BJ (cell line): ENCODE measurements at places on chromosomes 2 and 18.
A peak's percentile ranks its signal among the peaks of the same experiment; 100 is the strongest.

GRCh38 chr18:23438608-23439366 lies 14.3 kb upstream of the RIOK3 start:
- no peak for DNase-seq

- DNase-seq, result no peak
Observed at GRCh38 chr2:238106698-238107524, 6.8 kb downstream of the ESPNL start.

DNA sequence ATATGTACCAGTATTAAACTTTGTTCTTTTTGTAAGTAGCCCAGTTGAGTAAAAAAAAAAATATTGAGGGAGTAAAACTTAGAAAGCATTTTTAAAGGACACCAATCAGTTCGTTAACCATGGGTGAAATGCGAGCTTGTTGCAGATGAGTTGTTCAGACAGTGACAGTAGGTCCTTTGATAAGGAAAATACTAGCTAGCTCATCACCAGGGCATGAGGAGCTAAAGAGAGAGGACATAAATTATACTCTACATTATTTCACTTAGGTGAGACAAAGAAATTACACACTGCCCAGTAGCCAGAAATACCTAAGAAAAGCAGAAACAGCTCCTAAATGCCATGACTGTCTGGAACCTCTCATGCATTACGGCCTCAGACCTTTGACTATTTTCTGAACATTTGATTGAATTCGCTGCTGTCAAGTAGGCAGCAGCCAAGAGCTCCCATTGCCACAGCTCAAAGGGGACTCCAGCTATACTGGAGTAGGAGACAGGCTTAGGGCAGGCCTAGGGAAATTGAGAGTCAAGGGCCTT lies 2.6 kb upstream of the HNRNPLL start:
- DNase-seq, result no peak

- no peak for DNase-seq
Observed at GRCh38 chr2:138078153-138078552, 113.9 kb downstream of the HNMT start.

DNA sequence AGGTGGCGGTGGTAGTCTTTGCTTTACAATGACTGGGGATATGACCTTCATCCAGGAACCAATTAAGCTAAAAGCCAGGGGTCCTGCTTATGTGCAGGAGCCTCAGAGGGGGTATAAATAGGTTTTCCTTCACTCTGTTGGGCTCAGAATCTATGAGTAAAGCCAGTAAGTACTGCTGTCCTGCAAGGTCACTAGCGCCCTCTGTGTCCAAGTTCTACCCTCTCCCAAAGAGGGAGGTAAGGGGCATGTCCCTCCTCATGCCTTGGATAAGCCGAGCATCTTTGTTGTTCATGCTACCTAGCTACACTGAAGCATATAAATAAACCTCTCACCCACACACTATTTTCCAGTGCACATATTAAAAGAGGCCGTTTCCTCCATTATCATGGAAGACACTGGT lies 79.4 kb downstream of the SPRED2 start:
- DNase-seq, result no peak

GRCh38 chr2:165114346-165114939 lies 89.4 kb downstream of the SCN3A start:
- DNase-seq, result no peak

DNA sequence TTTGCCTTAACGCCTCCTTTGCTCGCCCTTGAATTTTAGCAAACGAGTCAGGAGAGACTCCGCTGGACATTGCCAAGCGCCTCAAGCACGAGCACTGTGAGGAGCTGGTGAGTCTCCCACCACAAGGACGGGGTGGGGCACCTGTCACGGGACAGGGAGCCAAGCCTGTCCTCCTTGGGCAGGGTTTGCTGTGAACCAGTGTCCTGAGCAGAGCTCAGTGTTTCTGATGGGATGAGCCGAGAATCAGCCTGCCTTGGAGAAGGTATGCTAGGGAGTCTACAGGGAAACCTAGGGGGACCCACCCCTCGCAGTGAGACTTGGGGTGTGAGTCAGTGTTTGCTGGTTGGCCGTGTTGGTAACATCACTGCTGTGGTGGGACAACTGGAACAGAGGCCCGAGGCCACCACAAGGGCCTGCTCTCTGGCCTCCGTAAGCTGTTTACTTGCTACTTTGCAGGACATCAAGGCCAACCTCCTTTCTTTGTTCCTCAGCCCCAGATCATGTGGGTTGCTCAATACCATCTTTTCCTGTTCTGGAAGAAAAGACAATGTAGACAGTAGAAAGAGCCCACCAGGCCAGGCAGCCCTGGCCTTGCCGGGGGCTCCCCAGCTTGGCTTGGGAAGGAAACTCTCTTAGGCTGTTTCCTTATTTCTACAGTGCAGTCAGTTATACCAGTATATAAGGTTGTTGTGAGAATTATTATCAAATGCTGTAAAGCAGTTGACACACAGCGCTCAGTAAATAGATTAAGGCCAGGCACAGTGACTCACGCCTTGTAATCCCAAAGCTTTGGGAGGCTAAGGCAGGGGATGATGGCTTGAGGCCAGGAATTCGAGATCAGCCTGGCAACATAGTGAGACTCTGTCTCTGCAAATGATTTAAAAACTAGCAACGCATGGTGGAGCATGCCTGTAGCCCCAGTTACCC lies 42.4 kb downstream of the ITGB1BP1 start:
- DNase-seq, result peak; percentile 72

DNA sequence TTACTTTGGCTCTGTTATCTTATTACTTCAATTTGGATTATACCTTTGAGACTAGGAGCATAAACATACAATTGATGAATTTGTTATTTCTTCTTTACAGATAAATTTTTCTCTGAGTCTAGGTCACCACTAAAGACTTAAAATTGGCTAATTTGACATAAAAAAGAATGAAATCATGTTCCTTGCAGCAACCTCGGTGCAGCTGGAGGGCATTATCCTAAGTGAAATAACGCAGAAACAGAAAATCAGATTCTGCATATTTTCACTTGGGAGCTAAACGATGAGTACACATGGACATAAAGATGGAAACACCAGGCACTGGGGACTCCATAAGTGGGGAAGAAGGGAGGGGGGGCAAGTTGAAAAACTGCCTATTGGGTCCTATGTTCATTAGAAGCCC lies 172.8 kb upstream of the SESTD1 start:
- no peak for DNase-seq

- no peak for DNase-seq
Observed at GRCh38 chr2:220071696-220072095, 444.3 kb downstream of the SLC4A3 start.

GRCh38 chr2:148875387-148876051 lies 492 bp downstream of the KIF5C start:
- no peak for DNase-seq

- DNase-seq, result no peak
Observed at GRCh38 chr18:31410716-31411483, 34.3 kb downstream of the DSG4 start.

- DNase-seq, result no peak
Observed at GRCh38 chr2:240509667-240510512, 47.9 kb downstream of the ANKMY1 start.

GRCh38 chr2:23695214-23695889 lies 231.6 kb downstream of the ATAD2B start:
- DNase-seq, result no peak

GRCh38 chr18:58402951-58403702 lies 225.8 kb downstream of the ALPK2 start:
- DNase-seq, result no peak

- DNase-seq, result no peak
Observed at GRCh38 chr18:5628512-5629255, 84.9 kb upstream of the EPB41L3 start.

DNA sequence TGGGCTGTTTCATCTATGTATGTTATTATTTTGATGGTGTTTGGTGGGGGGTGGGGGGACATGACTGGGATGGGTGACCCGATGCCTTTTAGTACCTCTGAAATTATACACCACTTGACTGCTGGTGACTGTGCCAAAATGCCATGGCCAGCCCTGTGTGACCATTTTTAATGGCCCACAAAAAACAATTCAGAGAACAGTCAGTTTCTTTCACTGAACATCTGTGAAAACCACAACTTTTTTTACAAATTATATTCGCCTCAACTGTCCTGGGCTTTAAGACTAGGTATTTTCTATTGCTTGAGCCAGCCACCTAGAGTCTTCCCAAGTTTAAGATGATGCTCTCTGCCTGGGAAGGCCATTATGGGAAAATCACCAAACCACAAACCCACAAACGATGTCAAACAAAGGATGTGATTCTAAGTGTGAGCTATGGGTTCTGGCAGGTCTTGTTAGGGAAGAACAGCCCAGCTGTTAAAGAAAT lies 33.9 kb downstream of the FN1 start:
- peak; percentile 88 for DNase-seq

DNA sequence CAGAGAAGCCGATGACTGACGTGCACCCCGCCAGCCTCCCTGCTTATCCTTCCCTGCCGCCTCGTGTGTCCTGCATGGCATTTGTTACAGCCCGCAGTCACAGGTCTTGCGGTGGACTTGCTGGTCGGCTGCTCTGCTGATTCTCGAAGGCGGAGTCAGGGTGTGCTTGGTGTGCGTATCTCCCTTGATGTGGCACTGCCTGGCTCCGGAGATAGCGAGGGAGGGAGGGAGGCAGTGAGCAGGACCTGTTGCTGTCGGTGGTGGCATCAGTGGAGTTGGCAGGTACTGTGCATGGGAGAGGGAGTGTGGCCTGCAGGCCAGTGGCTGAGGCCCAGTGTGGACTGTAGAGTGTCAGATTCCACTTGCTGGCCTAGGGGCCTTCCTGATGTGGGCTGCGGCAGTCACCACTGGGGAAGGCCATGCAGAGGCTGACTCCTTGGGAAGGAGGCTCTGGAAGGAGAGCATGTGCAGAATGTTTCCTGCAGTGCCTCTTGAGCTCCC lies 198.9 kb downstream of the AGAP1 start:
- DNase-seq, result no peak

DNA sequence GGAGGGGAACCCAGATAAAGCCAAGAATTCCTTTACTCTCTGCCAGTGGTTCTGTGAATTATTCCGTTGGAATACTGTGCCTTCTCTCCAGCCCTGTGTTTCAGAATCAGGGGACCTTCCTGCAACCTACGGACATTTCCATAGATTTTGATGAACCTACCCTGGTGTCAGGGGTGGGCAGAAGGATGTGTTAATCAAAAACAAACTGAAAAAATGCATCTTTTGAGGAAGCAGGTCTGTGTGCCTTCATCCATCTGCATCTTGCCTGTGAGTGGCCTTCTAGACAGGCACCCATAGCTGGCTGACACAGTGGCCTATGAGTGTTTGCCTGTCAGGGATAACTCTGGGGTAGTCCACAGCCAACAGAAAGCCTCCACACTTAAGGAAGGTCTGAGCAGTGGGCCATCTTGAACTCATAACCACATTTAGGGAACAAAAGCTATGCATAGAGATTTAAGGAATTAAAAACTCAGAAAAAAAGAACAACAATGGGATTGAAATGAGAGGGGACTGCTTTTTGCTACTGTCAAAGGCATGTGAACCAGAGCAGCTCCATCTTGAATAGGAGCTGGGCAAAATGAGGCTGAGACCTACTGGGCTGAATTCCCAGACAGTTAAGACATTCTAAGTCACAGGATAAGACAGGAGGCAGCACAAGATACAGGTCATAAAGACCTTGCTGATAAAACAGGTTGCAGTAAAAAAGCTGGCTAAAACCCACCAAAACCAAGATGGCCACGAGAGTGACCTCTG lies 45.9 kb upstream of the ITGA6 start:
- DNase-seq, result no peak

DNA sequence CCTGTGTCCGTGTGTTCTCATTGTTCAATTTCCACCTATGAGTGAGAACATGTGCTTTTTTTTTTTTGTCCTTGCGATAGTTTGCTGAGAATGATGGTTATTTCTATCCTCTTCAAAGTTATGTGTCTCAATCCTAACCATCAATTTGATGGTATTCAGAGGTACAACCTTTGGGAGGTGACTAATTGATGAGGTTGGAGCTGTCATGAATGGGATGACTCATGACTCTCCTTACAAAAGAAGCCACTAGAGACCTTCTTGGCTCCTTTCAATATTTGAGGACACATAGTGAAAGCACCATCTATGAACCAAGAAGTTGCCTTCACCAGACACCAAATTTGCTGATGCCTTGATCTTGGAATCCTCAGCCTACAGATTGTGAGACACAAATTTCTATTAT lies 677.1 kb upstream of the DDX18 start:
- no peak for DNase-seq

DNA sequence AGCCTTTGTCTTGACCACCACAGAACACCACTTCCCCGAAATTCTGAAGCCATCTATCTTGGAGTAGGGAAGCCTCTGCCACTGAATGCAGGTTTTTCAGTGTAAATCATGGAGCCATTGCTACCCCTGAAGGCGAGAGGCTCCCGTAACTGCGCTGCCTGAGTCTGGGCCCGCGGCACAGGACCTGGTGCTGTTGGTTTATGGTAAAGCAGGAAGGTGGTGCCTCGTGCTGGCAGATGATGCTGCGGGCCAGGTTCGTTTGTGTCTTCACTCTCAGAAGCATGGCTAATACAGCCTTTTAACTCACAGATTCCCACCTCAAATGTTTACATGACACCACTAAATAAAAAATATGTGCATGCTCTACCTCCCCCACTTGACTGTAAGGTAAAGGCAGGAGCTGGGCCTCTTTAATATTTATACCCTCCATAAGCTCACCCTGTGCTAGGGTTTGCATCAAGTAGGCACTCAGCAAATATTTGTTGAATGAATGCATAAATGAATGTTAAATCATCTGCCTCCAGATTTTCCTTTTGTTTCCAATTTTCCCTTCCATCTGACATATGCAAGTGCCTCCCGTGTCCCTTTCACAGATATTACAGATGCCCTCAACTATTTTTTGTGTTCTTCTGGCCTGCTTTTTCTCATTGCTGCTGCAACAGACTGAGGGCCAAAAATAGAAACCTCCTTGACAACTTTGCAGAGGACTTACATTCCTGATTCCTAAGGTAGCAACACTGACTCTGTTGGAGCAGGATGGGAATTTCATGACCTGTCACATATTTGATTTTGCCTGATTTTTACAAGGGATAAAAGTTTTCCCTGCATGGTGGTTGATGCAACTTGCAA lies 83.5 kb upstream of the CPO start:
- no peak for DNase-seq

GRCh38 chr2:233413559-233414272 lies 59.4 kb downstream of the DGKD start:
- DNase-seq, result no peak

- no peak for DNase-seq
Observed at GRCh38 chr2:127177617-127178263, 42.4 kb downstream of the CYP27C1 start.

GRCh38 chr2:129877795-129878775 lies 101.4 kb upstream of the RAB6C start:
- no peak for DNase-seq

- DNase-seq, result no peak
Observed at GRCh38 chr2:78465707-78466106, 559.8 kb upstream of the REG3G start.

GRCh38 chr18:13427354-13427753 lies 208.8 kb downstream of the LDLRAD4 start:
- no peak for DNase-seq
